ENCODE measurements at places on chromosomes 13 and 19.

DNA sequence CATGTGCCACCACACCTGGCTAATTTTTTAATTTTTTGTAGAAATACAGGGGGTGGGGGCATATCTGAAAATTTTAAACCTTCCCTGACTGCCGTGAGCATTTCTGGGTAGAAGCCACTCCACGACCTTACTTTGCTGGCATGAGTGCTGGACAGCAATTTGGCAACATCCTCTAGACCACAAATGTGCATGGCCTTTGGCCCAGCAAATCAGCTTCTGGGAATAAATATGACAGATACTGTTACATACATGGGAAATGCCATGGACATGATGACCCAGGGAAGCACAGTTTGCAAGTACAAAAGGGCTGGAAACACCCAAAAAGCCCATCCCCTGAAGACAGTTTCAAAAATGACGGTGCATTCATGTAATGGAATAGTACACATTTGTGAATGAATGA, 3.2 kb upstream of the PVR start:
- DNase-seq, result no peak

DNA sequence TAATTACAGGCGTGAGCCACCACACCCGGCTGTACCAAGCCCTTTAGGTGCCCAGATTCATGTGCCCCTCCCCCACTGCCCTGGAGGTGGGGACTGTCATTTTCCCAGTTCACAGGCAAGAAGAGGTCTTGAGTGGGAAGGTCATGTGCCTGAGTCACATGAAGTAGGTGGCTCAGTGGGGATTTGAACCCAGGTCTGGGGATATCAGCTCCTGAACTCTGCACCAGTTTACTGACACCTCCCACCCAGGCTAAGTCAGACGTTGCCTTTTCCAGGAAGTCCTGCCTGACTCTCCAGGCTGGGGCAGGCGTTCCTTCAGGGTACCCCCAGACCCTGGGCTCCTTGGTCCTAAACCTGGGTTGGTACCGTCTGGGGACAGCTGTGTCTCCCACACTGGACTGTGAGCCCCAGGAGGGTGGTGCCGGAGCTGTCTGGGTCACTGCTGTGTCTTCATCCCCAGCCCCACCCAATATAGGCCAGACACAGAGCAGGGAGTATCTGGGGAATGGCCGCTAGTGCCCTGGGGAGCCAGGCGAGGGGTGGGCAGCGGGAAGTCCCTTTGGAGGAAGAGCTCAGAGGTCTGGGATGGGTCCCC, 8.6 kb downstream of the VASP start:
- DNase-seq, result no peak

DNA sequence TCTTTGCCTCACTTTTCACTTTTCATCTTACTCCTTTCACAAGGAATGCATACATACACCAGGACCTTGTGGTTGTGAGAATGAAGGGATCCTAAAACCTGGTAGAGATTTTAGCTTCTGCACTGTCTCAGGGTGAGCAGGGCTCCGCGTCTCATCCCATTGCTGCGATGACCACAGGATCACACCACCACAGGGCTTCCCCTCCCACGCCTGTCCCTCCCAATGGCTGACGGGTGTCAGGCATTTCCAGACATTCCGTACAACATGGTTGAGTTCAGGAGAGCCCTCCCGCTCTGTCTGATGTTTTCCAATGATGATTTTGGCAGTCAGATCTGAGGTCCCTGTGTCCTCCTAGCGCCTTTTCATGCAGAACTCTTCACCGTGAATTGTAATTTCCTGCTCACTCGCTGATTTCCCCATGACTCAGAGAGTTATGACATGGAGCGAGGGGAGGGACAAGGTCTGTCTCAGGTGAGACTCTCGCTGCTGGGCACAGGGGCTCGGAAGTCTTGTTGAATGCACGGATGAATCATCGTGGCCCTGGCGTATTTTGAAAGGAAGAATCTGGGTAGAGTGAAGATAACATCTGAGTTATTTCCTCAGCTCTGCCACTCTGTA, 102.8 kb downstream of the TEX29 start:
- DNase-seq, result no peak

DNA sequence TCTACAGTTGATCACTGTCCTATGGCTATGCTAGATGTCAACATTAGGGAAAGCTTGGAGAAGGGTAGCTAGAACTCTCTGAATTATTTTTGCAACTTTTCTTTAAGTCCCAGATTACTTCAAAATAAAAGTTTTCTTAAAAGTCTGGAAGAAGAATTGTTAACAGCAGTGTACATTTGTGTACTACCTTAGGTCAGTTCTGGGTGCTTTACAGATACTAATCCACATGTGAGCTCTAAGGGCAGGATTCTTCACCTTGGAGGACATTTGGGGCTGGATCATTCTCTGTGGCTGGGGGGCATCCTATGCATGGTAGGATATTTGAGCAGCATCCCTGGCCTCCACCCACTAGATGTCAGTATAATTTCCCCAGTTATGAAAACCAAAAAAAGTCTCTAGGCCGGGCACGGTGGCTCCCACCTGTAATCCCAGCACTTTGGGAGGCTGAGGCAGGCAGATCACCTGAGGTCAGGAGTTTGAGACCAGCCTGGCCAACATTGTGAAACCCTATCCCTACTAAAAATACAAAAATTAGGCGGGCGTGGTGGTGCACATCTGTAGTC, 2.8 kb downstream of the BRME1 start:
- peak; percentile 58 for DNase-seq
